Thyroid gland (tissue), 4 donors: ENCODE measurements at places on chromosomes 3 and 15. TPM values are rescaled to one million over a fixed set of nuclear protein-coding genes. Genes with fewer than 3 reads are reported as not detected.

- no peak for DNase-seq
These were observed 2.1 kb upstream of the ALAS1 start for GRCh38 chr3:52195823-52196331.

Gene SLC15A2
- 3.5 TPM for total RNA-seq

DNA sequence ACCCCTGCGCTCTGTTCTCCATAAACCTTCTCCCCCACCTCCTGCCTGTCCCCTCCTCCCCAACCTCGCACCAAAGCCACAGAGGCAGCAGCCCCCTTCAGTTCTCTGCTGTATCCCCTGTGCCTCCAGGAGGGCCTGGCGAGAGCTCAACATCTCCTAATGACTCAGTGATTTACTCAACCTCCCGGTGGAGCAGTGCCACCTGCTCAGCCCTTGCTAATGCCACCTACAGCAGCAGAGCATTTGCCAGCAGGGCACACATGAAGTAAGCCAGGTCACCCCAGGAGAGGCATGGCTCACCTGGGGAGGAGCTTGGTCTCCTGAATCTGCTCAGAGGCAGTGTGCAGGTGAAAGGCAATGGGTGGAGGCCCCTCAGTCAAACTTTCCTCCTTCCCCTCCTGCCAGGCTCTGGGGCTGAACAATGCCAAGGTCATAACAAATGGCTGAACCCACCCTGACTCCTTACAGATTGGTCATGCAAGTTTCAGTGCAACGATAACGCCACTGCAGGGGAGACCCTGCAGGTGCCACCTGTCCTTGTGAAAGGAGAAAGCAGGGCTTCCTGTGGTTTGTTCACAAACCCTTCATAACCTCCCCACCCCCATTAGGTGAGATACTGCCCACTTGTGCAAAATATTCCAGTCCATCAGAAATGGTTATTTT is 19.8 kb downstream of the TRPM1 start:
- DNase-seq: no peak

Gene SH3GL3
- 0.40 TPM for total RNA-seq

Gene KIF15
- 0.15 TPM for total RNA-seq

Gene ACKR2
- total RNA-seq: 14.1 TPM

Gene CD80
- total RNA-seq: 1.1 TPM

Gene ERICH6
- total RNA-seq: 0.11 TPM

DNA sequence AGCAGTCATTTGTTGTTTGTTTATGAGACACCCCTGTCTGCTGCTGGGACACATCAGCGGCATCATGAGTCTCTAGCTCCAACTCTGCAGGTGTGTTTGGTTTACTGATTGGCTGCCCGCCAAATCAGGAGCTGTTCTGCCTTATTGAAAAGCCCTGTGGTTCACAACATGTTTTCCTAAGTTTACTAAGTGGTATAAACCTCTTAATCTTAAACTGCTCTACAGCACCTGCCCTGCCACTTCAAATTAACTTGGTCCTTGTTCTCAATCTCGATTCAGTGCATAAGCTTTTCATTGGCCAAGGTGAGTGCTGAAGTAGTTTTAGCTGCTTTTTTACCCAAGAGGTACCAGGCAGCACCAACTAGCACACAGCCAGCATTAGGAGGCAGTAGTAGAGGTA is 77.8 kb upstream of the WDR72 start:
- DNase-seq: peak; percentile 96

DNA sequence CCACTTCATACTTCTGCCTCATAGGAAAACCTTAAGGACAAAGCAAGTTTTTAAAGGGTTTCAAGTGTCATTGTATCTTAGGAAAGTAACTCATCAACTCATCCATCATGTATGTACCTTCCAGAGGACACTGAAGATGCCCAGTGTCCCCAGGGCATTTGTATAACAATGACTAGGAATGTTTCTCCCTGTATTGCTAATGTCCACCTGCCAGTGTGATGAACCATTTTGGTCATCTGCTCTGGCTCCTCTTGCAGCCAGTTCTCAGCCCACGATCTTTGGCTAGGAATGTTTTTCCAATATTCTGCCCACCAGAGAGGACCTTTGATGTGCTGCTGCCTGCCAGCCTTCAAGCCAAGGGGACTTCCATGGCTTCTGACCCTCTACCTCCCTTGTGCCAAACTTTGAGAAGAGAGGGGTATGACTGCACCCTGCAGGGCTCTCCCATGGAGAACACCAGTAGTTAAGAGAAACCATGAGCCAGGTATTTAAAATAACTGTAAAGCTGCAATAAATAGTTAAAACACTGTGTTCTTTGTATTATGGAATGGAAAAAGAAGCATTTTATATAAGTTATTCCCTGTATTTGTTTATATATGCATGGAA is 11.4 kb downstream of the LMOD3 start:
- no peak for DNase-seq

Gene LRRC58
- total RNA-seq: 43.9 TPM

- DNase-seq: no peak
These were observed 17.3 kb downstream of the DENND6A start for GRCh38 chr3:57675530-57675929.

Gene CHMP2B
- 67.0 TPM for total RNA-seq

DNA sequence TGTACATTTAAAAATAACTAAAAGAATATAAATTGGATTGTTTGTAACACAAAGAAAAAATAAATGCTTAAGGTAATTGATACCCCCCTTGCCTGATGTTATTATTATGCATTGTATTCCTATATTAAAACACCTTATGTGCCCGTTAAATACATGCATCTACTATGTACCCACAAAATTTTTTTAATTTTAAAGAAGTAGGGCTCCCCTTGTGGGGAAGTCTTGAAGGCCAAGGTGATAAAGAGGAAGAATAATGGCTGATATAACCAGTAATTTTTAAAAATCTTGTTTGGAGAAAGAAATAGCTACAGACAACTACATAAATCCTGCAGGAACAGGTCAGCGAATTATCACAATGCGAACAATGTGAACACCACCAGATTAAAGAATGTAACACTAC is 451.7 kb upstream of the ARHGEF26 start:
- DNase-seq: no peak

DNA sequence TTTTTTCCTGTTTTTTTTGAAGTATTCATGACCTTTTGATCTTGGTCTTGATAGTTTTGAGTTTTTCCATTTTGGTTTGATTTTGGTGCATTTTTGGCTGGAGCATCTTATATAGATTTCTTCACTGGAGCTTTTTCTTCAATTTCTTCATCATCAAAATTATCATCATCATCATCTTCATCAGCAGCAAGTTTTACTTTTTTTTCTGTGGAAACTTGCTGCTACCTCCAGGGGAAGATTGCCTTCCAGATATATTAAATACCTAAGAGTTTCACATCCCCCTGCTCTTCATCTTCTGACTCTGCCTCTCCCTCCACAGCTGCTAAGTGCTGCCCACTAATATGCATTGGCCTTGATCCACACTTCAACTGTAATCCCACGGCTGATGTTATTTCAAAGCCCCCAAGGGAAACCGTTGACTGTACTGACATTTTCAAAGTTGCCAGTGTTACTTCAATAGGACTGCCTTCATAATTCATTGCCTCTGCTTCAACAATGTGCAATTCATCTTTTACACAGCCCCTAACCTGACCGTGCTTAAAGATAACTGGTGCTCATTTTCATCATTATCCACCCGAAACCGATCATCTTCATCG is 151.7 kb downstream of the NR1D2 start:
- no peak for DNase-seq

- DNase-seq: no peak
These were observed 2.8 kb downstream of the LRRN1 start for GRCh38 chr3:3802046-3802445.

GRCh38 chr3:184560531-184560930 is 1.1 kb upstream of the EPHB3 start:
- DNase-seq: no peak

- no peak for DNase-seq
These were observed 741 bp upstream of the ZNF106 start for GRCh38 chr15:42491539-42492225.

- no peak for DNase-seq
These were observed 3.0 kb downstream of the SLC2A2 start for GRCh38 chr3:171023566-171023965.
